CD8-positive, alpha-beta T cell (primary cell): ENCODE measurements at places on chromosomes 4 and X. TPM values are rescaled to one million over a fixed set of nuclear protein-coding genes. Genes with fewer than 3 reads are reported as not detected.

The GPR50 gene
- not detected for total RNA-seq

The REELD1 gene
- total RNA-seq, result 0.38 TPM

The SPANXA1 gene
- not detected for total RNA-seq

The GRID2 gene
- total RNA-seq, result not detected

The ITGB1BP2 gene
- 2.2 TPM for total RNA-seq

The MMAA gene
- 7.6 TPM for total RNA-seq

The RHOXF1 gene
- not detected for total RNA-seq

The PDCL2 gene
- not detected for total RNA-seq
